SJCRH30 (cell line): ENCODE measurements at places on chromosomes 4 and X.
A peak's percentile ranks its signal among the peaks of the same experiment; 100 is the strongest.

GRCh38 chrX:135974279-135974856 is 580 bp upstream of the MMGT1 start:
- DNase-seq: peak; percentile 79

DNA sequence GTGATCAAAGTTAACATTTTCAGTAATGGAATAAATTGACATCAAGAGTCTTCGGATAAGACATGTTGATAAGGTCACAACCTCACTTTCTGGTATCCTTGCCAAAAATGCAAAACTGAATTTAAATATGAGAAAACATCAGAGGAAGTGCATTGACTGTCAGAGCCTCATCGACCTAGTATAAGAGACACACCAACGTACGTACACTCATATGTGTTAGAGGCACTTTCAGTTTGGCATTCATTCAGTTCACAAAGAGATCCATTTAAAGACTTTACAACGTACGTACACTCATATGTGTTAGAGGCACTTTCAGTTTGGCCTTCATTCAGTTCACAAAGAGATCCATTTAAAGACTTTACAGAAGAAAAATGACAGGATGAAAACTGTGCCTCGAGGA is 280.3 kb downstream of the INPP4B start:
- DNase-seq: no peak

DNA sequence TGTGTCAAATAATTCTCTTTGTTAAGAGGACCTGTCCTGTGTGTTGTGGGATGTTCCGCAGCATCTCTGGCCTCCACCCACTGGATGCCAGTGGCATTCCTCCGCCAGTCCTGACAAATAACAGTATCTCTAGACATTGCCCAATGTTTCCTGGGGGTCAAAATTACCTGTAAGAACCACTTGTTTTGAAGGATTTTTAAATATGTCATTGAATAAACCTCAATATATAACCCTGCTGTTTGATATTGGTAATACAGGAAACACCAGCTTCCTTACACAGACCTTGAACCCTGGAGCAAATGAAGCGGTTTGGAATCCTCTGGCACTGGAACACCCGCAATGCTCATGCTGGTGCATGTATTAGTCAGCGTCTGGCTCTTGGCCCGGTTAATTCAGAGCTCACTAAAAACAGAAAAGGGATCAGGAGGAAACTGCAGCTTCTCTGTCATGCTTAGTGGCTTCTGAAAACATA is 101.3 kb downstream of the TBL1X start:
- DNase-seq: peak; percentile 26

DNA sequence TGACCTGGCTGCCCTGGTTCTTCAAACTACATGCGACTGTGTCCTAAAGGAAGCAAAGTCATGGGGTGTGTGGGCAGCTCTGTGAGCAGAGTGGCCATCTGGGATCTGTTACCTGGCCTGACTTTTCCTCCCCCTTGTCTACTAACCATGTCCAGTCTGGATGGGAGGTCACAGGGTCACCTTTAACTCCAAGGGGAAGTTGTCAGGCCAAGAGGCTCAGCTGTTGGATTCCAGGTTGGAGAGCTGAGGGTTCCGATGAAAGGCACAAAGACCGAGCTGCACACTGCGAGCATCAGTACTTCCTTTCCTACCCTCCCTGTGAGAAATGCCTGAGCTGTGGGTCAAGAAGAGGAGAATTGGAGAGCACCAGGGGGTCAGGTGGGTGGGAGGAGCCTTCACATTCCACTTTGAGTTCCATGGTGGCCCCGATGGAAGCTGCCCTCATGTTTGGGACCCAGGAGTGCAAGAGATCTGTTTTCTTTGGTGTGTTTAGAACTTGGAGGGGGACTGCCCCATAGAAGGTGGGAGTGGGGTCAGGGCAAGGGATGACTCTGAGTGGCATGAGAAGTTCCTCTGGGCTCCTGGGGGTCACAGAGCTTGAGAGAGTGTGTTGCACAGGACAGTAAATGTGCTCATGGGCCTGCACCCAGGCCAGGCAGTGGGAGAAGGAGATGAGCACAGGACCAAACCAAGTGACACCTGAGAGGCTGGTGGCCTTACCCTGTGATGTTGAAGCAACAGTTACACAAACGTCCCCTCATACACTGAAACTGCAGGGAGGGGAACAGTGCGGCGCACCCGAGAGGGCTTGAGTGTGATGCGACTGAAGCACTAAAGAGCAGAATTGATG is 36.2 kb downstream of the RGS12 start:
- no peak for DNase-seq

DNA sequence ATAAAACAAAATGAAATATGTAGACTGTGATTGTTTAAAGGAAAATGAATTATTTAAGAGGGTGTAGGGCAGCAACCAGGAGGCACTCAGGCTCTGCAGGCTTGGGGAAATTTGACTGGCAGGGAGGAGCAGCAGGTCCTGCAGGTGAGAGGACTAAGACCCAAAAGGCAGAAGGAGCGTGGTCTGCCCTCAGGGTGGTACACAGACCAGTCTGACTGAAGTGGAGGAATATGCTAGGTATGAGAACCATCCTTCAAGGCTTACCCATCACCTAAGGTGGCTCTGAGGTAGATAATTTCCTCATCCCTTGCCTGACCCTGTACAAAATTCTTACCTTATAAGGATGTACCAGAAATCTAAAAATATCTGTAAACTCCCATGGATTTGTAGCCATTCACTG is 261.3 kb upstream of the RASGEF1B start:
- DNase-seq: no peak

- no peak for DNase-seq
Observed at GRCh38 chr4:109877400-109877799, 29.5 kb downstream of the LRIT3 start.

- no peak for DNase-seq
Observed at GRCh38 chrX:127574829-127575228, 477.4 kb downstream of the ACTRT1 start.

GRCh38 chrX:72051589-72051988 is 80.1 kb downstream of the RTL5 start:
- no peak for DNase-seq

GRCh38 chr4:104146048-104146447 is 348.6 kb downstream of the CXXC4 start:
- DNase-seq: no peak

- peak; percentile 96 for DNase-seq
Observed at GRCh38 chr4:8010618-8011017, 71.0 kb upstream of the AFAP1 start.

- DNase-seq: no peak
Observed at GRCh38 chr4:11590132-11590531, 161.4 kb upstream of the HS3ST1 start.

- no peak for DNase-seq
Observed at GRCh38 chr4:76697129-76697803, 200.7 kb downstream of the SOWAHB start.
